Bone marrow (tissue), 2 donors: ENCODE measurements at places on chromosomes 16 and 17.

DNA sequence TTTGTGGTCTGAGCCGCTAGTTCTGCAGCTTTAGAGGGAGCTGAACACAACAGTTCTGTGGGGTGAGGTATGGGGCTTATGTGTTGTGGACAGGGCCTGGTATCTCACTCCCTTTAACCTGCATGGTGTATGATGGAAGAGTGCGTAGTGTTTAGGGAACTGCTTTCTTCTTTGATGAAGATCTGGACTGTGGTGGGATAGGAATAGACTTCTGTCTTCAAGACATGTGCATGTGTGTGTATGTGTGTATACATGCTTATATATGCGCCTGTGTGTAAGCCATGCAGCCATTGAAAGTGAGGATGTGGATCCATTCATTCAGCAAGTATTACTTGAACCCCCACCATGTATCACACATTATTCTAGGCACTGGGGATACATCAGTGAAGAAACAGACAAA lies 114.8 kb upstream of the TMEM97 start:
- DNase-seq, result no peak

GRCh38 chr16:24525970-24526559 lies 13.3 kb upstream of the RBBP6 start:
- DNase-seq, result no peak

DNA sequence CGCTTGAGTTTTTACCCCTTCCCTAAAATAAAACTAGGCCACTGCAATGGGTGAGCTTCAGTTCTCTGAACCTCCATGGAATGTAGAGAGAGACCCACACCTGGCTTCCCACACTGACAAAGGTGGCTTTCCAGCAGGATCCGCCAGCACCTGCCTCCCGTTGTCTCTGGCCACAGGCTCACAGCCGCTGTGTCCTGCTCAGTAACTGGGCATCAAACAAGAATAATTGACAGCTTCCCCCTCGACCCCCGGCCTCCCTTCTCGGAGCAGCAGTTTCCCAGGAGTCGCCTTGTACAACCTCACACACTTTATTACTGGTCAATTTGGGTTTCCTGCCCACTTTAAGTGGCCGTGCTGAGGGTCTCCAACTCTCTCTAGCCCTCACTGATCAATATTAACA lies 586.1 kb upstream of the PSMD7 start:
- no peak for DNase-seq

- no peak for DNase-seq
Measured at GRCh38 chr16:10629592-10629963, 49.2 kb upstream of the EMP2 start.

DNA sequence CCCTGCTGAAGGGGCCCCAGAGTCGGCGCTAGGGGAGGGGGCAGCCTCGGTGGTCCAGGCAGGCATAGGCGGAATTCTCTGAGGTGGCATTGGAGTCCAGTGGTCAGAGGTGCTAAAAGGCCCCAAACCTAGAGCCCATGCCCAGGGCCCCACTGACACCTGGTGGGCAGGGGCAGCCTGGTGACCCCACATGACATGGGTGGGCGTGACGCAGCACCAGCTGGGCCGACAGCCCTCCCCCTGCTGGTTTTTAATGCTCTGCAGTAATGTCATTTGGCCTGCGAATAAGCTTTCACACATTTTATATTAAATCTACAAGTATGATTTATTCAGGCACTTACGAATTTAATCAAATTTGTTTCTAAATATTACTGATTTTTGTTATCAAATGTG lies 2.1 kb upstream of the RNPS1 start:
- no peak for DNase-seq
